ENCODE measurements at places on chromosomes 7 and 10.
A peak's percentile ranks its signal among the peaks of the same experiment; 100 is the strongest.

- no peak for DNase-seq
Observed at GRCh38 chr10:266974-267425, 131.7 kb downstream of the ZMYND11 start.

DNA sequence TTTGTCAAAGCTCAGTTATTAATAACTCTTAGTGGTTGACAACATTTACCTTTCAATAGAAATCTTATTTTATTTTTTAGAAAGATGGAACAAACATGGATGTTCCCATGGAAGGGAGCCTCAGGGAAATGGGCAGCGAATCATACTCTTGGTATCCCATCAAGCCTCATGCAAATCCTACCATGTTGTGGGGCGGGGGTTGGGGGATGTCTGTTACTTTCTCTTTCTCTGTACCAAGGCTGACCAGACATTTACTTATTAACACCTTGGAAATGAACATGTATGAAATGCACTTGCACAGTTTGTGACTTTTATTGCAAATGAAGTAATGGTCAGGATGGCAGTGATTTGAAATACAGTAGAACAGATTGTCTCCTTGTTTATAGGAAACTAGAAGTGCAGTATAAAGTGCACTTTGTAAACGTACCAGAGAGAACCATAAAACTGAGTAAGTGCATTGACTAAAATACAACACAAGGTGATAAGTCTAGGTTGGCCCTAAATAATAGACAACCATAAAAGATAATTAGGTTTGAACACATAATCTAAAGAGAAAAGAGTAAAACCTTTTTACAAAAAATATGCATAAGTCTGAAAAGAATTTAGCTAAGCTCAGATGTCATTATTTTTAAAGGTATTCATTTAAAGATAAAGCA is 32.4 kb downstream of the SEMA3D start:
- DNase-seq, result no peak

GRCh38 chr7:48245751-48246472 is 74.7 kb downstream of the ABCA13 start:
- peak; percentile 89 for DNase-seq

DNA sequence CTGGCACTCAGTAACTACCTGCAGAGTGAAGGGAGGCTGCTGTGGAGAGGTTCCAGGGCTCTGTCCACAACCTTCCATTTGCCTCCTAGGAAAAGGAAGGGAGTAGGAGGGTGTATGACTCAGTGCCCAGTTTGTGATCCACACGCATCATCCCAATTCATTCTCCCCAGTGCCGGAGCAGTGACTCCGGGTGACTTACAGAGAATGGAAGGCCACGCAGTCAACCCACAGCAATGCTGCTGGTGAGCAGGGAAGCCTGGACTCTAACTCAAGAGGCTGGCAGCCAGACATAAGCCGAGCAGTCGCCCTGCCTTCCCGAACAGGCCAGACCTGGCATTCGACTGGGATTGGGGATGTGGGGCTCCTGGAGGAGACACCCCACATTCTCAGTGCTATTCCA is 139.9 kb downstream of the SH3PXD2A start:
- DNase-seq, result no peak

DNA sequence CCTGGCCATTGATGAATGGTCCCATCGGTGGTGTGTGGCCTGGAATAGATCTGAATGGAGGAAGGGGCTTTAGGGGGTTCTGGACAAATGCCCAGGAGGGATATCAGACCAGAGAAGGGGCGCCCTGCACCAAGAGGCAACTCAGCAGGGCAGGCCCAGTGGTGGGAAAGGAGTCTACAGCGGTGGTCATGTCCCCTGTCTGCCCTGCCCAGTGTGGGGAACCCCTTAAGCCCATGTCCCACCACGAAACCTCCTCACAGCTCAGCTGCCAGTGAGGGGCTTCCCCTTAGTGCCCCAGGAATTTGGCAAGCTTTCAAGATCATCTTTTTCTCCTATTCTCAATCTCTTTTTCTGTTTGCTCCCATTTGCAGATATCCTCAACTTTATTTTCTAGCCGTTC is 14.1 kb upstream of the CCSER2 start:
- DNase-seq, result no peak

DNA sequence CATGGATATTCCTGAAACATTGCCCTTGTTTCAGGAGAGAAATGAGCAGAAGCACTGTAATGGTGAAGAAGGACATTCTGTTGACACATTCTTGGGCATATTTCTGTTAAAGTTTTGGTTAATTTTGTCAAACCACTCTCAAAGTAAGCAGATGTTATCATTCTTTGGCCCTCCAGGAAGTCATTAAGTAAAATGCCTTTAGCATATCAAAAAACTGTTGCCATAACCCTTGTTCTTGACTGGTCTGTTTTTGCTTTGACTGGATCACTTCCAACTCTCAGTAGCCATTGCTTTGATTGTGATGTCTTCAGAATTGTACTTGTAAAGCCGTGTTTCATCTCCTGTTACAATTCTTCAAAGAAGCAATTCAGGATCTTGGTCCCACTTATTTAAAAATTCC is 404.3 kb upstream of the LRRTM3 start:
- no peak for DNase-seq

DNA sequence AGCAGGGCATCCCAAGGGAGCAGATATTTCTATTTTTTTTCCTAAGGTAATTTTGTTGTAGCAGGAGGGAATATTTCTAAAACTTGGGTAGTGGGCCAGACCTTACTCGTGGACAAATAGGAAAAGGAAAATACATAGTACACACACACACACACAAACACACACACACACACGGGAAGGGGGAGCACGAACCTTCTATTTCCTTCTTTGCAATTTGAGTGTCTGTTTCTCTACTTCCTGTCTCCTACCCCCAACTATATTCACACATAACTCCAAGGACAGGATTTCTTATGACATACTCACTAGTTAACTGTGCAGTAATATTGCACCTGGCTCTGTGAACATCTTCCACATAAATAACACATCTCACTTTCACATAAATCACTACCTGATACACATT is 4.4 kb downstream of the LDB1 start:
- DNase-seq, result peak; percentile 9

DNA sequence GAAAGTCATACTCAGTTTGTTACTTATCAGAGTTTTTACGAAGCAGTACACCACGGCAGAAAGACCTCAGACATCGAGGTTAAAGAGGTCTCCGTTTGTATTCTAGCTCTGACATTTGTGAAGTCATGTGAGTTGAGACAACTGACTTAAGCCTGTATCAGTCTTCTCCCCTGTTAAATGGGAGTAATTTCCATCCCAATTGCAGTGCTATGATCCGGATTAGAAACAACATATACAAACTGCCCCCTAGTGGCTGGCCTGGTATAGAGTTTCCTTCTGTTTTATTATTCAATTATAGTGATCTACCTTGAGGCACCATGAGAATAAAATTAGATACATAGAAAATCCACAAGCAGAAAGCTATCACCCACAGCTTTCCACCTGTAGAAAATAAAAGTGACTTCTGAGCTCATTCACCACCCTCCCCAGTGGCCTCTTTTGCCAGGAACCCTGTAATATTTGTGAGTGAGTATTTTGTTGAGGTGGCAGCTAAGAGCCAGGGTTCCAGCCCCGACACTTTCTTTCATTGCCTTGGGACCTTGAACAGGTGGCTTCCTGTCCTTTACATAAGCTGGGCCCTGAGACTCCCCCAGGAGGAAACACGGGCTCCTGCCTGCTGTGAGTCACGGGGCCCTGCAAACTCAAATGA is 607.2 kb upstream of the MGMT start:
- peak; percentile 14 for DNase-seq

DNA sequence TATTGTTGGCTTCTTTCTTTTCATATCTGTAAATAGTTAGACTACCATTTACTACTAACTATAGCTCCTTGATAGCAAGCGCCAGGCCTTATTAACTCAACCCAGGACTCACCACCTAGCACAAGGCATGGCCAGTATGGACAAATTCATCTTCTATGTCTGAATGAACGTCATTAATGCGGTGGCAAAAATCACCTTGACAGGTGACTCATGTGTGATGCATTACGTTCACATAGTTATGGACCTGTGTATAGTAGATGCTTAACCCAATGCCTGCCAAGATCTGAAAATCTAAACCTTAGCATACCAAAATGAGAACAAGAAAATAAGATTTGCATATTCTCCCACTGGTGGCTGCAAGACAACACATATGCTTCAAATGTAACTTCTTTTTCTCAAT is 300.8 kb downstream of the PARD3 start:
- no peak for DNase-seq

DNA sequence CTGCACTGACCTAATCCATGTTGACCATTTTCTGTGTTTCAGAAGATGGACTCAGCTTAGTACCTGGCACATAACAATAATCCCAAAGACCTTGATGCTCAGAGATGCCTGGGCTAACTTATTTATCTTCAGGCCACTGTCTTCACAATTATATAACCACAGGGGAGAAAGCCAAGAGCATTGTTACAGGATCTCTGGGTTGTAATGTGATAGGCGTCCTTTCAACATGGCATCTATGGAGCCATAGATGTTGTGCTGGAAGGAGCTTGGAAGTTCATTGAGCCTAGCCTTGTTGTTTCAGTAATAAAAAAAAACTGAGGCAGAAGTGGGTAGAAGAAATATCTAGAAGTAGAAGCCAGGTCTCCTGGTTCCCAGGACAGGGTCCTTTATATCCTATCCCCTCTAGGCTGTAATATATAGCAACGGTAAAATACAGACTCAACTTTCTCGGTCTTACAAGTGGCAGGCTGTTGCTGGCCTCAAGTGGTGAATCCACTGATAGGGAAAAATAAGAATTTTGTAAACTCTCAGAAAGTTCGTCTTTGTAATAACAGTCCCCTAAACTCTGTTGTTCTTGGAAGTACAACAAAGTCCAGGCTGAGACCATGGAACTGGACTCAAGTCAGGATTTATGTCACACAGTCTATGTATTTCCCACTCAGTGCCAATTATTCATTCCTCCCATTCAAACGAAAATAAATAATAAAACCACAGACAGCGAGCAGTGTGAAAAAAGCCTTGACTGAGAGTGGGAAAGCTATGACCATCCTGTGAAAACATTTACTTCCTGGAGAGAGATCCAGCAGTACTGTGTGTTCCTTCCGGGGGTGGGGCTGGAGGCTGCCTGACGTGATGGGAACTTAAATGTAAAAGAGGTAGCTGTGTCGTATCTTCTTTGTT is 277.6 kb downstream of the REEP3 start:
- no peak for DNase-seq

- DNase-seq, result no peak
Observed at GRCh38 chr7:157555313-157555712, 218.5 kb downstream of the DNAJB6 start.

DNA sequence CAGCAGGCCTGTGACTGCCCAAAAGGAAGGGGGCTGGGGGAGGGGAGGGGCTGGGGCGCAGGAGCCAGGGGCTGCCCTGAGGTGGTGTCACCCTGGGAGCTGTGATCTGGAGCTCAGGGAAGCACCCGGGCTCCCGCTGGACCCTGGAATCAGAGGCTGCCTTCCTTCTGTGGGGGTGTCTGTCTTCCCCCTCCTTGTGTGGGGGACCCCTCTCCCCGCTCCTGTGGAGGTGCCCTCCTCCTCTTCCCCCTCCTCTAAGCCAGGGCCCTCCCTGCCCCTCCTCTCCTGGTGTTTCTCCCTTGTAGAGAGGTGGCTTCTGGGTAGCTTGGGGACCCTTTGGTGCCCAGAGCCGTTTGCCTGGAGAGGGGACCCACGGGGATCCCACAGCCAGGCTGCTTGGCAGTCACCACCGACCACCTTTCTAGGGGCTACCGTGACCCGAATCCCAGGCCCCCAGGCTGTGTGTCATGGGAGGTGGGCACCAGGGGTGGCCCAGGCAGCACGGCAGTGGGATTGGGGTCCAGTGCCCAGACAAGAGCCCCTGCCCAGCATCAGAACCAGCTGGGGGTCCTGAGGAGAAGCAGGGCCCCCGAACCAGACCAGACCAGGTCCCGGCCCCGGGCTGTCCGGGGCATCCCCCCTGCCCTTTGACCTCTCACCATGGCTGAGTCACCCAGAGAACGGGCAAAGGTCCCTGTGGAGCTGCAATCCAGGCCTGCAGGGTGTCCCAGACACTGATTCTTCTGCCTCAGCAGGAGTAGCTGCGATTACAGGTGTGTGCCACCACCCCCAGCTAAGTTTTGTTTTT is 741 bp downstream of the PRAP1 start:
- no peak for DNase-seq

GRCh38 chr7:114416129-114416990 is 1.7 kb downstream of the FOXP2 start:
- DNase-seq, result no peak

DNA sequence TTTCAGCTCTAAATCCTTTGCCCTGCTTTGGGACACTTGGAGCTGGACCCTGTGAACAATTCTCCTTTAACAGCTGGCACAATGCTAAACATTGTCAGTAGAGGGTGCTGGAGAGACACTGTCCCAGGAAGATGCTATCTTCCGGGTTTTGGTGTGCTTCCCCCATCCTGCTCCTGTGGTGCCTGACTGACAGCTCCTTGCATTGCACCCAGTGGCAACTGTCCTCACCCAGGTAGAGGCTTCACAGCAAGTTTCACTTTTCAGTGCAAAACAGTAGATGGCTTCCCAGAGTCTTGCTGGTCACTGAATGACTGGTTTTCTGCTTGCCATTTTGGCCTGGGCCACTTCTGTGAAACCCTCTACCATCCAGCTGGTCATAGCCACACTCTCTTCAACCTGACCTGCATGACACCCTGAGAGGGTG is 77.3 kb downstream of the CDC14C start:
- DNase-seq, result peak; percentile 61

DNA sequence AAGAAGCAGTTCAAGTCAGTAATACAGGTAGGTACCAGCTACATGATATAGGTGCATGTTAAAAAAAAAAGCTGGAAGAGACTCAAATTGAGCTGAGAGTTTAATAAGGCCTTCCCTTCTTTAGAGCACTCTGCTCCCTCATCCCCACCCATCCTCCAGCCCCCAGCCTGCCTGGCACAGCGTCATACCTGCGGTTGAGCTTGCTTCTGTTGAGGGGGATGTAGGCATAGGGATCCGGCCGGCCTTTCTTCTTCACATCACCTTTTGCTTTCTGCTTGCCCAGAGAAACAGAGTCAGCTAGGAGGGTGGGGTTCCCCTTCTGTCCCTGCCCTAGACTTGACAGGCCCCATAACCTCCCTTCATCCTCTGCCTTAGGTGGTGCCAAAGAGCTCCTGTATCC is 23.8 kb upstream of the FRAT2 start:
- DNase-seq, result no peak

DNA sequence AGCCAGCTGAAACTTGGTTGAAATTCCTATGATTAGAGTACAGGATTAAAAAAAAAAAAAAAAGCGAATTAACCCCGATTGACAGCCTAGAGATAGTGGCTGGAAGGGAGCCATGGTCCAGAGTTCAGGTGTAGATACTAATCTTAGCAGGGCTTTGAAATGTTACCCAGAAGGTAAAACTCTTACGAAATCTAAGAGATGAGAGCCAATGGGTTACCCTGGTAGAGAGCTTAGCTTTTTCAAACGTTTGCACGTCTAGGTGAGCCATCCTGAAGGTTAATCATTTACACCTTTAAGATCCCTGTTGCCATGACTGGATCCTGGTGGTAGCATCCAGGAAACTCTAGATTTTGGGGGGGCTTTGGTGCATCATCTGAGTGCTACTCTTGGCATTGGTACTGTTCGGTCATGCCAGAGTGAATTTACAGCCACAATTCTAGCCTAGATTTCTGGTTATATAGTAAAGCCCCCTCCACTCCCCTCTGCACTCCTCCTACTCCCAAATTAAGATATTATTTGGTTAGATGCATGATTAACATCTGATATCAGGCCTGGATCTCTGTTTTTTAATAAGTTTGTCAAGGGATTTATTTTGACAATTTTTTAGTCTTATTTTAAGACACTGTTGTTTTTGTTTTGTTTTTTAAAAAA is 1.2 kb downstream of the AGFG2 start:
- no peak for DNase-seq

- no peak for DNase-seq
Observed at GRCh38 chr10:59175538-59176240, 754 bp upstream of the PHYHIPL start.

- no peak for DNase-seq
Observed at GRCh38 chr10:35208536-35208935, 81.9 kb downstream of the CREM start.

- DNase-seq, result no peak
Observed at GRCh38 chr10:75646916-75647315, 215.5 kb downstream of the LRMDA start.

Measured in inflammatory macrophage (primary cell).